ENCODE measurements at places on chromosomes 1 and 21.

DNA sequence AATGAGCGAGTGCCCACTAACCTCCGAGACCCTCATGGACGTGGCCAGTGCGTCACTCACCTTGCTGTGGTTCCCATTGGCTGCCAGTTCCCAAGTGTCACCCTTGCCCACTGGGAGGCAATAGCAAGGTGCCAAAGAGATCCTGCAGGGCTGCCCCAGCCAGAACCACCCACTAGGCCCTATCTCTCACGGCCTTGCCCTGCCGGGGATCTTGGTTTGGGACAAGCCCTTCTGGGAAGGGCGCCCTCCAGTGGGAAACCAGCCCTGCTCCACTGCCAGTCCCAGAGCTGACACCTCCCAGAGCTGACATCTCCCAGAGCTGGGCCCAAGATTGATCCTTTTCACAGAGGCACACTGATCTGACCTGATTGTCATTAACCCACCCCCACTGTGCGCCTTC lies 2.1 kb upstream of the SELENON start:
- DNase-seq = no peak

GRCh38 chr1:171917331-171917730 lies 76.0 kb downstream of the DNM3 start:
- DNase-seq = no peak

DNA sequence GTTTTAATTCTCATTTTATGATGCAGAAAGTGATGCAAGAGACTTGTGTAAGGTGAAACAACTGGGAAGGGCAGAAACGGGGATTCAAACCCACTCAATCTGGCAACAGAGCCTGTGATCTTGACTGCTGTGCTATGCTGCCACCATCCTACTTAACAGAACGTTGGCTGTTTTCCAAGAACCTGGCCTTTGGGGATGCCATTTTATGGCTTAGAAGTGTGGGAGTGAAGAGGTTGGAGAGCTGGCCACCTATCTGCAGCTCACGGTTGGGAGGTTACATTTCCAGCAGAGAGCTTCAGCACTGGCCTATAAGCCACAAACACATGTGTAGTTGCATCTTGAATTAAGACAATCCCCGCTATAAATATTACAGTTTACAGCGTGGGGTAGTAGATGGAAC lies 235.3 kb downstream of the PRDM2 start:
- DNase-seq = peak; percentile 26

- DNase-seq = no peak
Measured at GRCh38 chr1:6419397-6419803, 319 bp downstream of the HES2 start.

Measured in NCI-H1417 (cell line).